HEK293T (cell line): ENCODE measurements at places on chromosomes 3 and 15.

DNA sequence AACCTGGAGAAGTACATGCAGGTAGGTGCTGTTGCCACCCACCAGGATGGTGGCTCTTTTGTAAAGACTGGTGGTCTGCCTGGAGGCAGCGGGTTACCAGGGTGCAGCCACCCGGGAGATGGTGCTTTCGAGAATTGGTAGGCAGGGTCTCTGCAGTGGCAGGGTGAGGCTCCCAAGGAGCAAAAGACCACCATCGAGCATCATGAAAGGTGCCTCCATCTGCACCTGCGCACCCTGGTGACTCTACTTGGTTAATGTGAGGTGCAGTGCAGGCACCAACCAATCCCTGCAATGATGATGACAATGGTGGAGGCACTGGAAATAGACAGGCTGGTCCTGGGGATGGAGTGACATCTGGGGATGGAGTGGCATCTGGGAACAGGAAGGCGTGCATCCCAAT is 236.7 kb downstream of the ADAMTS17 start:
- no peak for DNase-seq

DNA sequence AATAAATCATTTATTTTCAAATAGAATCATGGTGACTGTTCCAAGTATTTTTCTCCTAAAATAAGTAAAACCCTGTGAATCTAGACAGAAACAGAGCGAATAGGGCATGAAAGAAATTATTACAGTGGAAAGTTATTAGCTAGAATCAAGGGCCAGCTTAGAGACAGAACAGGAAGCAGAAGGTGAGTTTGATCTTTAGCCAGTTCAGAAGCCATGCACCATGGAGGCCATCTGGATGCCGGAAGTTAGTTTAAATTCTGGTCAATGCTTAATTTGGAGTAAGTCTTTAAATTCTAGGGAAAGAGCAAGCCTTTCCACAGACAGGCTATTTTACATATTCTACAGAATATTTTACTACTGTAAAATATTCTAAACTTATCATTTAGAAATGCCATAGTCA is 574.8 kb downstream of the CADM2 start:
- DNase-seq: no peak

DNA sequence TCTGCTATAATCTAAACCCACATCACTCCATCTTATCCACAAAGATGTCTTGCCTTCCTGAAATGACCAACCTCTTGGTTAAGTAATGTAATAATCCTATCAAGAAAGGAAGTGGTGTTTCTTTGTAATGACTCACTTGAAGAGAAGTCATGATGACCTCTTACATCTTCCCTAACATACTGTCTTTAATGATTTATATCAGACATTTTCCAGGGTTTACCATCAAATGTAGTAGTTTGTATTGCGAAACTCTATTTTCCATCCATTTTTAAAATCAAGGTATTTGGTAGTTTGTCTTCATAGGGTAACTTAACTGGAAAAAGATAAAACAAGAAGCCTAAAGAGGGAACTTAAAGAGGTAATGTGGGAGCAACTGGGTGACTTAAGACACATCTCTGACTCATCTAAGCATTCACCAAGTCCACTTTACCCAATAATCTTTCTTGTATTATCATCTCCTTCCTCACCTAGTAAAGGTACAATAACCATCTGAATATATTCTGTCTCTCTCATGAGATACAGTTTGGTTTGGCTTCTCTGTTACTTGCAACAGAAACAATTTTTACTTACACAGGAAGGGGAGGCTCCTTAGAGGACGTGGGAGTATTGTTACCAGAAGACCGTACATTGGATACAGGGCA is 5.7 kb upstream of the MAPK6 start:
- DNase-seq: no peak

GRCh38 chr15:99970891-99971430 is 237.7 kb upstream of the LYSMD4 start:
- no peak for DNase-seq

DNA sequence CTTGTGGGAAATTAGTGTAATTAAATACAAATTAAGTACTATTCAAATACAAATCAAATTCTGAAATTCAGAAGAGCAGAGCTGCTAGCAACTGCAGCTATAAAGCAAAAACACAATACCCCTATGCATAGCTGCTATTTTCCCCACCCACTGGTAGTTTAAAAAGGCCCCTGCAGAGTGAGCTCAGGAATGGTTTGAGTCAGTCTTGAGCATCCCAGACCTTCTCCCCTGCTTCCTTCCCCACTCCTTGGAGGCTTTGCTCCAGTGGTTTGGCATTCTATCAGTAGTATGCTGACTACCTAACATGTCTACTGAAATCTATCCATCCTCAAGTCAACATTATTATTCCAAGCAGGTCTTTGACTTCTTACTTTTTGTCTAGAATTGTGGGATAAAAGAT is 53.0 kb downstream of the EFHB start:
- DNase-seq: no peak

- no peak for DNase-seq
These were observed 83.1 kb downstream of the LMLN start for GRCh38 chr3:198043119-198043518.

GRCh38 chr3:141629976-141630375 is 108.1 kb upstream of the RNF7 start:
- no peak for DNase-seq

GRCh38 chr3:118683636-118684035 is 351.0 kb downstream of the IGSF11 start:
- DNase-seq: no peak

DNA sequence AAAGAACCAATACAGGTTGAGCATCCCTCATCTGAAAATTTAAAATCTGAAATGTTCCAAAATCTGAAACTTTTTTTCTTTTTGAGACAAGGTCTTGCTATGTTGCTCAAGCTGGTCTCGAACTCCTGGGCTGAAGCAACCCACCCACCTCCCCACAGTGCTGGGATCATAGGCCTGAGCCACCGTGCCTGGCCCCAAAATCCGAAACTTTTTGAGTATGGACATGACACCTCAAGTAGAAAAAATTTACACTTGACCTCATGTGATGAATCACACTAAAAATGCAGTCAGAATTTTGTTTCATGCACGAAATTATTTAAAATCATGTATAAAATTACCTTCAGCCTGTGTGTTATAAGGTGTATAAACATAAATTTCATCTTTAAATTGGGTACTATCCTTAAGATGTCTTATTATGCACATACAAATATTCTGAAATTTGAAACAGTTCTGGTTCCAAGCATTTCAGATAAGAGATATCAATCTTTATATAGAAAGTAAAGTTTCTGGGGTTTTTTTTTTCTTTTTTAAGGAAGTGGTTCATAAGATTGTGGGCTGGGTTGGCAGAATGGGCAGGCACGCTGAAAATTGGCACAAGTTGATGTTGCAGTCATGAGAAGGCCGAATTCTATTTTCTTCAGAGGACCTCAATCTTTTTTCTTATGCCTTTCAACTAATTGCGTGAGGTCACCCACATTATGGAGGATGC is 72.5 kb downstream of the SPRED1 start:
- no peak for DNase-seq

DNA sequence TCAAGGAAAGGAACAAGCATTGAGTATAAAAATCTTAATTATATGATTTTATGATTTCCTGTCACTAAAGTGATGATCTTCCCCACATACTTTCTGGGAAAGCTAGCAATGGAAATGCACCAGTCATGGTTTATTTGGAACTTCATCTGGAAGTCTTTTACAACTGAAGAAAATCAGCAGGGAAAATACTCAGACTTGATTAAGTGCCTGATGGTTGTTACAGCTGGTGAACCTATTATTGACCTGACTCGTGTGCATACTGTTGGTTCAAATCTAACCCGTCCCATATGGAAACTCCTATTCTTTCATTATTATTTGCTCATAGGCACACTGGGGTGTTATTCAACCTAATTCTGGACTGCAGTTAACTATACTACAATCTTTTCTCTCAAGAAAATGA is 701.8 kb upstream of the CCDC54 start:
- DNase-seq: no peak

GRCh38 chr15:95869920-95870319 is 460.6 kb upstream of the NR2F2 start:
- no peak for DNase-seq

DNA sequence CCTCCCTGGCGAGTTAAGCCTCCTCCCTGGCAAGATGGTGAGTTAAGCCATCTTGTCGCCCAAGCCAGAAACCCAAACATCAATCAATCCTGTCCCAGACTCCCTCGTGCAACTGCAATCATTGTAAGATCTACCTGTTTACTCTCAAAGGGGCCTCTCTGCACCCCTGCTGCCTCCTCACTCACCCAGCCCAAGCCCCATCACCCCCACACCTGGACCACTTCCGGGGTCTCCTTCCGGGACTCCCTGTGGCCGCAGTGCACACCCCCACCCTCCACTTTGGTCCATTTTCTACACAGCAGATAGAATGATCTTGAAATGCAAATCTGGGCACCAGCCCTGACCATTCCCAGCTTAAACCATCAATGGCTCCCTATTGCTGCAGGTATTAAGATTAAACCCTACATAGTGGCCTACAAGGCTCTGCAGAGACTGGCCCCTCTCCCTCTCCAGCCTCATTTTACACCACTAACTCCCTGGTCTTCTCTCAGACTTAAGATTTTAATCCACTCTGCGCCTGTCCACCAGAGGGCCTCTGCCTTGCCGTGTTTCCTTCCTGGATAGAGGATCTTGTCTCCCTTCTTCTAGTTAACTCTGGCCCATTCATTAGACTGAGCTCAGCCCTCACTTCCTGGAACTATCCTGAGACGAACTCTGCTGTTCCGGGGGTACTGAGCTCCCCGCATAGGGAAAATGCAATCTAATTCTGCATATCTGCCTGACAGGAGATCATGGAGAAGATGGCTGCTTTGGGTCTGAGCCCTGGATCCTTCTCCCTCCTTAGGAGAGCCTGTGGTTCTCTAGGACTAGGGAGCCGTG is 41.9 kb upstream of the SLC6A1 start:
- DNase-seq: peak; percentile 57

- DNase-seq: no peak
These were observed 6.3 kb downstream of the AEN start for GRCh38 chr15:88627463-88627862.

GRCh38 chr15:65818927-65819562 is 27.0 kb upstream of the DENND4A start:
- no peak for DNase-seq

GRCh38 chr15:89761929-89762328 is 10.9 kb upstream of the MESP1 start:
- no peak for DNase-seq

GRCh38 chr3:184545769-184546168 is 15.8 kb upstream of the EPHB3 start:
- no peak for DNase-seq

GRCh38 chr3:7545334-7545733 is 684.4 kb downstream of the GRM7 start:
- DNase-seq: no peak

DNA sequence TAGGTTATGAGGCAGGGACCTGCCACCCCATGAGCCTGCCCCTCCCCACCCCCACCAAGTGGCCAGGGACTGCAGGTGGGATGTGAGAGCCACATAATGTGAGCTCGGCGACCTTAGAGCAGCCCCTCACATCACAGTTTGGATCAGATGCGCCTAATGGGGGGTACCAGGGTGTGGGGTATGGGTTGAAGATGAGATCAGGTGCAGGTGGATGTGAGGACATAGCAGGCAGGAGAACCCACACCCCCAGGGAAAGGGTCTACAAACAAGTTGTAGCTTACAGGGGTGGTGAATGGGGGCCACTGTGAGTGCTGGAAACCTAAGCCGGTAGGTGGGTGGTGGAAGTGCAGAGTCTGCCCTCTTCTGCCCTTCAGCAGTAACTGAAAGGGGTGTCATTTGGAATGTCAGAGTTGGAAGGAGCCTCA is 94.0 kb downstream of the CORO2B start:
- no peak for DNase-seq

GRCh38 chr15:38414357-38414756 is 39.6 kb upstream of the FAM98B start:
- peak; percentile 39 for DNase-seq

DNA sequence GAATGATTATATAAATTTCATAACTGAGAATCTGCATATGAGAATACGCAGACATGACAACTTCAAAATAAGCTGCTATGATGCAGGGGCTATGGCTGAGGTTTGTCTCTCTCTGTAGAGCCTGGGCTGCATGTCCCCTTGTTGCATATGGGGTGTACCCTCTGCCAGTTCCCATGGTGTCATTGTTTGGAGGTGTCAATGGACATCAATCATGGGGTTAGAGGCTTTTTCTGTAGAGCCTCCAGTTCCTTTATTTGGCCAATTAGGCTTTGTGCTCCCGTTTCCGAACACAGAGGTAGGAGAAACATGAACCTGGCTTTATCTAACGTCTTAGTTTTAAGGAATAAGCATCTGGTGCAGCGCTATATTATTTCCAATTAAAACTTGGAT is 77.3 kb upstream of the RARB start:
- no peak for DNase-seq

DNA sequence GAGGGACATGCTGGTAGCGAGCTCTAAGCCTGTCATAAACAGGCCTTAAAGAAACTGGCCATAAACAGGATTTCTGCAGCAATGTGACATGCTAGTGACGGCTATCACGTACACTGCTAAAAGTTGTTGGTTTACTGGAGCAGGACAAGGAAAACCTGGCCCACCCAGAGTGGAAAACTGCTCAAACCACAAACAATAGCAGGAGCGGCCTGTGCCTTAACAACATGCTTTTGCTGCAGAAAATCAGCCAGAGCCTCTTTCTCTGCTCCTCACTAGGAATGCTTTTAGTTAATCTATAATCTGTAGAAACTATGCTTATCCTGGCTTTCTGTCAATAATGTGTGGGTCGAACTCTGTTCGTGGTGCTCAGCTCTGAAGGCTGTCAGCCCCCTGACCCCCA is 202.9 kb upstream of the UBE3A start:
- DNase-seq: no peak

DNA sequence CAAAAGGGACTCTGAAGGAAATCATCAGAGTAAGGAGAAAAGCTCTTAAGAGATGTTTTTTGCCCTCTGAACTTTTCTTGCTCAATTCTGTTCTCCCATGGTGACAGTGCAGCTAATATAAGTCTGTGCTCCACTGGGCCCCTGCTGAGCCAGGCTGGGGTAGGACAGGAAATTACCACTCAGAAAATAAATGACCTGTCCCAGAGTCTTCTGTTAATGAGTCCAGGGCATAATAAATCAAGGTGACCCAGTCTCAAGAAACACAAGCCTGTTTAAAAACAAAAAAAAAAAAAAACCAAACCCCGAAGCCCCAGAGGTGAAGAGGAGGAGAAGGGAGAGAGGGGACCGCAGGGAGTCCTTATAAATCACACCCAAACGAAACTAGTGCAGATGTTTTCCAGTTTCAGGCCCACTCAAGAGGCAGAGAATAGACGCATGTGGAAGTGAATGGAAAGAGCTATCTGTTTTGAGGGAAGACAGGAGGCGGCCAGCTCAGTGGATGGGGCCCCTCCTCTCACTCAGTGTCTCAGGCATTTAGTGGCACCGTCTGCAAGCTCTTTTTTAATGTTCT is 59.8 kb upstream of the BOC start:
- peak; percentile 72 for DNase-seq

GRCh38 chr3:69200384-69201068 is 78.1 kb upstream of the LMOD3 start:
- DNase-seq: peak; percentile 60

- DNase-seq: no peak
These were observed 186.7 kb downstream of the TJP1 start for GRCh38 chr15:29635513-29636098.
